ENCODE measurements at places on chromosomes 16 and 17.

- no peak for DNase-seq
These were observed 23.8 kb downstream of the AKAP1 start for GRCh38 chr17:57108671-57109392.

- DNase-seq, result no peak
These were observed 1.6 kb downstream of the TMC8 start for GRCh38 chr17:78132084-78132676.

- DNase-seq, result no peak
These were observed 360.6 kb upstream of the SOX9 start for GRCh38 chr17:71760062-71760720.

GRCh38 chr17:74199306-74200092 is 4.0 kb upstream of the RPL38 start:
- DNase-seq, result no peak

GRCh38 chr16:48507391-48507790 is 102.6 kb downstream of the N4BP1 start:
- DNase-seq, result no peak

DNA sequence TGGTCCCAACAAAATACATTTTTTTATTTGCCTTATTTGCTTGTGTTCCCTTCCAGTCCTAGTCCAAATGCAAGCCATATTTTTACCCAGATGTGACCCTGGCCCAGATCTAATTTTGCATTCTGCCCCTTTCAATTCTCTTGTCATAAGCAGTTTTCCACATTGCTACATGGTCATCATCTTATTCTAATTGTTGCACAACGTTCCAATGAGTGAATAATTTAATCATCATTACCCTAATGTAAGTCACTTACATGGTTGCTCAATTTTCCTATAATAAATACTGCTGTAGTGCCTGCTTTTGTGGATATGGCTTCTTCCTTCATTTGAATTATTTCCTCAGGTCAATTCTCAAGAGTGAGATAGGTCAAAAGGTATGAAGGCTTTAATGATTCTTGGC is 12.8 kb downstream of the RSAD1 start:
- no peak for DNase-seq

DNA sequence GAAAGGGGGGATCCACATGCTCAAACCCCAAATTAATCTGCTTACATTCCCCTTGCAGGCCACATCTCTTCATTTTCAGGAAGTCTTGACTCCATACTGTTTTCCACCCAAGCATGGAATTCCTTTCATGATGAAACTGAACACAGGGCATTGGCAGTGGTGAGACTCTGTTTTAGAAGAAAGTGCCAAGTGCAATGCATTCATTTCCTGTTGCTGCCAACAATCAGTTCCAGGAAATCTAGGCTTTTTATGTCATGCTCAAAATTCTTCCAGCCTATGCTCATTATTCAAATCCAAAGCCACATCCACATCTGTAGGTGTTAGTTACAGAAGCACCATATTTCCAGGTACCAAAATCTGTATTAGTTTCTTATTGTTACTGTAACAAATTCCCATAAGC is 4.1 kb downstream of the CCL2 start:
- no peak for DNase-seq

DNA sequence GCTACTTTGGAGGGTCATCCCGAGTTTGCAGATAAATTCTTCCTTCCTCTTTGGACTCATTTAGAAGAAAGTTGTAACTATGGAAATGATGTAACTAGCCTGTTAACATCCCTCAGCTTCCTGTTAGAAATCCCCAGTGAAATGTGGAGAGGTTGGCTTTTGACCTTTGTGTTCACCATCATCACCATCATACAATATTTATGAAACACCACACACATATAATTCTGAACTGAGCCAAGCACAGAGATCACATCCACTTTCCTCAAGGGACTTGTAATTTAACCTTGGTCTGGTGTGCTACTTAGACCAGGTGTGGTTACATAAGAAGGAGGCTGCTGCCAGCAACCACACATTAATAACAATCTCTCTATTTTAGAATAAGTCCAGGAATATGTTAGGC is 2.5 kb downstream of the CAPNS2 start:
- no peak for DNase-seq

GRCh38 chr17:79613195-79613772 is 2.4 kb upstream of the RBFOX3 start:
- no peak for DNase-seq

DNA sequence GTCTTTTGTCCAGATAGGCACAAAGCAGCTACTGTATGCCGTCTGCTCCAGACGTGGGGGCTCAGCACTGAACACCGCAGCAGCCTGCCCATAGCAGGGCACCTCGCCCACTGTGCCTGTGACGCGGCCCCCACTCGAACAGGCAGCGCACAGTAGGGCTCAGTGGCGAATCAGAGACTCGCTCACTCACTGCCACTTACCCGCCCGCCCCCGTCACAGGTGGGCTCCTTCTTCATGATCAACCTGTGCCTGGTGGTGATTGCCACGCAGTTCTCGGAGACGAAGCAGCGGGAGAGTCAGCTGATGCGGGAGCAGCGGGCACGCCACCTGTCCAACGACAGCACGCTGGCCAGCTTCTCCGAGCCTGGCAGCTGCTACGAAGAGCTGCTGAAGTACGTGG is 23.6 kb downstream of the TPSG1 start:
- no peak for DNase-seq

DNA sequence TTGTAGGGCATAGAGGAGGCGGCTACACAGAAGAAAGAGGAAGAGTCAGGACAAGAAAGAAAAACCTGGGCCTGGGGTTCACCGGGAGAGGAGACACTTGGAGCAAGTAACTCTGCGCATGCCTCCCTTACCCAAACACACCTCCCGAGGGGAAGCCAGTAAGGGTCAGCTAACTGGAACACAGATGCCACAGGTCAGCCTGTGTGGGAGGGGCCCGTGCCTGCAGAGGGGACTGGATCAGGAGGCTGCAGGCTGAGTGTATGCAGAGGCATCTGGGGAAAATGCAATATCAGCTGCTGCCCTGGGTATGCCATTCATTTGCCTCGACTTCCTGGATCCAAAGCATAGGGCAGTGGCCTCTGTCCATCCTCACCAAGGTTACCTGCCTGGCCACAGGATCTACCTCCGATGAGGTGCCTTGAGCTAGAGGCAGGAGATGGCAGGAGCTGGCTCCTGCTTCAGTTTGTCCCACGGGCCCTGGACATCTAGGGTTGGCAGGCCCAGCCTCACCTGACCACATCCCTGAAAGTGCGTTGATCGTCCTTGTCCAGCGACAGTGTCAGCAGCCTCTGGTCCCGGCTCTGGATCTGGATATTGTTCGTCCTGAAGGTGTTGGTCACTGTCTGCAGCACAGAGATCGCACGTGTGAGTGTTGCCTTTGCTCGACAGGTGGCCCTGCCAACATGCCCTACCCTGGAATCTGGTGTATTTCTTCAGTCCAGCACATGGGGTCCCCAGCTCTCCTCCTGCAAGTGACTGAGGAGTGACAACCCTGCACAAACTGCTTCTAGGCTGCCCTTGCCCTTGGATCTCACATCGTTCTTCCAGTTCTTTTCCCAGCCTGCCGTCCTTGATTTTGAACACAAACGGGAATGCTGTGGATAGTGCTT is 4.6 kb upstream of the MFSD6L start:
- no peak for DNase-seq

GRCh38 chr16:72302332-72302731 is 130.4 kb upstream of the PMFBP1 start:
- no peak for DNase-seq

- no peak for DNase-seq
These were observed 41.0 kb downstream of the OTOA start for GRCh38 chr16:21704733-21705132.

DNA sequence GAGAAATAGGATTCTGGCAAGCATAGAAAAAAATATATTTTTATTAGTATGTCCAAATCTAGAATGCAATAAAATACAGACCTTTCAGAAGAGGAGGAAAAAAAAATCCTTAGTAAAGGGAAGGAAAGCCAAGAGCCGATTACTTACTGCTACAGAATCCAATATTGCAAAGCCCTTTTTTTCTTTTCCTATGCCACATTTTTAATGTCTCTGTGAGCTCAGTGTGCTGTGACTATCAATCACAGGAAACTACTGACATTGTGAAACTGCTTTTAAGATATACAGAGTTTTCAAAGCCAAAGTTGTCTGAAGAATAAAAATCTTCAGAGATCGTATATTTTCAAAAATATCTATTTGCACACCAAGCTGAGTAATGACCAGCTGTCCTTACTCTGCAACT is 120.4 kb downstream of the CHD9NB start:
- no peak for DNase-seq

DNA sequence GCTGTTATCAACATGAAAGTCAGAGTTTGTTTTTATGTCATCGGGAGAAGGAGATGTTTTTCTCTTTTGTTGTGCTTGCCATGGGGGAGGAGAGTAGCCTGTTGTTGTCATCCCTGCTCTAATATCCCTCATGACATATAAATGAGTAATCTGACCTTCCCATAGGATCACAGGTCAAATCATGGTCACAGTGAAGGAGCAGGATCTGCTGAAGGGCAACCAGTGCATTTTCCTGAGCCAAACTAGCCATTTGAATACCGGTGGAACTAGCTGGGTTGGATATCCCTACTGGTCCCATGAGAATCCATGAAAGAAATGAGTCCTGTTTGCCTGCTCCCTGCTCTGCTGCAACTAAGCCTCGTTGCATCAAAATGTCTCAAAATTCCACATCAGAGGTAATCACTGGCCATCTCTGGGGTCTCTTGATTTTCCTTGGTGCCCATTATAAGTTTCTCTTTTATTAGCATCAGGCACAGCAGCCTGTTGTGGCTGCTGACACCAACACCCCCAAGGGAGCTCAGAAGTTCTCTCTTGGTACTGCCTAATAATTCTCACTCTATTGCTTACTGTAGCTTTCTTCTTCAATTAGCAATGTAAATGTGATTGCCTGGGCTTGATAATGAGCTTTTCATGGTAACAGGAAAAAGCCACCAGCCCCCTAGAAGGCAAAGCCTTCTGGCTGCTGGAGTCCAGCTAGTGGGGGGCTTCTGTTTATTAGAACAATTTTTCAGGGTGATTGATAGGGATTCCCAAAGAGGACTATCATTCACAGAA is 211.4 kb upstream of the ERCC4 start:
- DNase-seq, result no peak

- DNase-seq, result no peak
These were observed 79.9 kb upstream of the MON1B start for GRCh38 chr16:77111056-77111565.

DNA sequence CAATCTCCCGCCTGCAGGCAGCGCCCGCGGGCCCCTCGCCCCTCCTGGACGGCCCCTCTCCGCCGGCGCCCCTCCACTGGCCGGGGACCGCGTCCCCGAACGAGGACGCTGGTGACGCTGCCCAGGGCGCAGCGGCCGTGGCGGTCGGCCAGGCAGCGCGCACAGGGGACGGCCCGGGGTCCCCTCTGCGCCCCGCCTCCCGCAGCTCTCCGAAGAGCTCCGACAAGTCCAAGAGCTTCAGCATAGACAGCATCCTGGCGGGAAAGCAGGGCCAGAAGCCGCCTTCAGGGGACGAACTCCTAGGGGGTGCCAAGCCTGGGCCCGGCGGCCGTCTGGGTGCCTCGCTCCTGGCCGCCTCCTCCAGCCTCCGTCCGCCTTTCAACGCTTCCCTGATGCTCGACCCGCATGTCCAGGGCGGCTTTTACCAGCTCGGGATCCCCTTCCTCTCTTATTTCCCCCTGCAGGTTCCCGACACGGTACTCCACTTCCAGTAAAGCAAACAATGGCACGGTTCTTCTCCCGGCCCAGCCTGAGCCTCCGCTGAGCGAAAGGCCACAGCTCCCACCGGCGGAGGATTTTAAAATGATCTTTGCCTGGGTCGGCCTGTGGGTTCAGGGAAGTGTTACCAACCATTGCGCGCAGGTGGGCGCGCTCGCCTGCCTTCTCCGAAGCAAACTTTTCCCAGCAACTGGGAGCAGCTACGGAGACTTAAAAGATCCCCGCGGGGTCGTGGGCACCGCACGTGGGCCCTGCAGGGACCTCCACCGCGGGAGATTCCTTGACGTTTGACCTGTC is 1.1 kb downstream of the FOXL1 start:
- DNase-seq, result no peak

- no peak for DNase-seq
These were observed 253.3 kb downstream of the MAF start for GRCh38 chr16:79347277-79347676.

DNA sequence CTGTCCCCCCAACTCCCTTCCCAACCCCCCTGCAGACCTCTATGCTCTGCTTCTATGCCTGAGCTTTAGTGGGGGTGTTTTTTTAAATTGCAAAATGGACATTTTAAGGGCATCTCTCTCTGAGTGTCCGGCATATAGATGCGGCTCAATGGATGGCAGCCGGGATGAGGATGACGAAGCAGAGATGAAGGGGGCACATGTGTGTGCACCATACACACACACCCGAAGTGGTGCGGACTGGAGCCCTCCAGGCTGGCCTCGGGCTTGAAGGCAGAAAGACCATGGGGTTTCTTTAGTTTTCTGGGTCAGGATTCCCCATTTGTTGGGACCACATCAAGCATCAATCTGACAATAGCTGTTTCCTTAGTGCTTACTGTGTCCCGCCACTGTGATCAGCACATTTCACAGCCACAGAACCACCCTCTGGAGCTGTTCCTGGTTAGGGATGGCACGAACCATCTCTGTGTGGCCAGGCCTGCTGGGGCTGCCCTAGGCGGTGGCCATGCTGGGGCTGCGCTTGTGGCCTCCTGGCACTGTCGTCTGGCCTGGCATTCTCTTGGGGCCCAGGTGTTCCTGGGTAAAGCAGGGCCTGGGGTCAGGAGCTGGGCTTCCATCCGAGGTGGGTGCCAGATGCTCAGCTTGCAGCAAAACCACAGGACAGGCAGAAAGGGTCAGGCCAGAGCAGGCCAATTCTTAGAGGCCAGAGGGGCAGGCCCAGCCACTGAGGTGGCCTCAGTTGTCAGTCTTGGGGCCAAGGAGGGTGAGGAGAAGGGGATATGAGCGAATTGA is 49.9 kb downstream of the NT5M start:
- no peak for DNase-seq

DNA sequence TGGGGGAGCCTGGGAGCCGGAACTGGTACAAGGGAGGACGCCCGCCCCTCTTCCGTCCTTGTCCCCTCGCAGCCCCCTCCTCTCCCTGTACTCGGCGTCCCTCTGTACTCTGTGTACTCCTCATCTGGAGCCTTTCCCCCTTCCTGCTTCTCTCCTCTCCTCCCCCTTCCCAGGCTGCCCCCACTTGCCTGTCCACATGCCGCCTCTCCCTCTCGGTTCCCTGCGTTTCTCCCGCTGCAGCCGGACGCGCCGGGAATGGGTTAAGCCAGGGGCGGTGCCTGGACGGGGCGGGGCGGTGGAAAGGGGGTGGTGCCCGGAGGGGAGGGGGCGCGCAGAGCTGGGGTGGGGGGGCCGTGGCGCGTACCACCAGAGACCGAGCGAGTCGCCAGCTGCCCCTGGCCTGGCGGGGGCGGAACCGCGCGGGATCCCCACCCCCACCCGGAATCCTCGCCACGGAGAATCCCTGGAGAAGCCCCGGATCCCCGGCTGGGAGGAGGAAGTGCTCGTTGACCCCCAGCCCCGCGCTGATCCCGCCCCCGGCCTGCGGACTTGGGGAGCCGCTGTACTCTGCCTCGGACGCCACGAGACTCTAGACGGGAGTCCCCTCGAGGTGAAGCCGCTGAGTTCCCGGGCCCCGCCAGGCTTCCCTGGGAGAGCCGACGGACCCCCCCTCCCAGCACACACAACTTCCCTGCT is 22.6 kb downstream of the GJD3 start:
- DNase-seq, result no peak

GRCh38 chr16:61763991-61764390 is 272.2 kb downstream of the CDH8 start:
- DNase-seq, result no peak

GRCh38 chr17:78774956-78775571 is 7.0 kb downstream of the CYTH1 start:
- no peak for DNase-seq

- no peak for DNase-seq
These were observed 34.4 kb upstream of the GAN start for GRCh38 chr16:81280393-81280792.

Measured in cortex of kidney (tissue), 1 donor.